Activated T-helper 1 cell treated with Interleukin-2 at 50 U/mL for 16 hours (primary cell): ENCODE measurements at places on chromosomes 5 and 9.

- DNase-seq, result no peak
Measured at GRCh38 chr9:7369384-7369821, 430.2 kb downstream of the DMAC1 start.

- no peak for DNase-seq
Measured at GRCh38 chr9:124340219-124341069, 74.8 kb downstream of the PSMB7 start.

- no peak for DNase-seq
Measured at GRCh38 chr5:172766287-172767108, 4.5 kb downstream of the DUSP1 start.

- DNase-seq, result no peak
Measured at GRCh38 chr9:27471789-27472188, 52.3 kb upstream of the IFNK start.

- DNase-seq, result no peak
Measured at GRCh38 chr5:110258460-110259216, 467.8 kb downstream of the TMEM232 start.

DNA sequence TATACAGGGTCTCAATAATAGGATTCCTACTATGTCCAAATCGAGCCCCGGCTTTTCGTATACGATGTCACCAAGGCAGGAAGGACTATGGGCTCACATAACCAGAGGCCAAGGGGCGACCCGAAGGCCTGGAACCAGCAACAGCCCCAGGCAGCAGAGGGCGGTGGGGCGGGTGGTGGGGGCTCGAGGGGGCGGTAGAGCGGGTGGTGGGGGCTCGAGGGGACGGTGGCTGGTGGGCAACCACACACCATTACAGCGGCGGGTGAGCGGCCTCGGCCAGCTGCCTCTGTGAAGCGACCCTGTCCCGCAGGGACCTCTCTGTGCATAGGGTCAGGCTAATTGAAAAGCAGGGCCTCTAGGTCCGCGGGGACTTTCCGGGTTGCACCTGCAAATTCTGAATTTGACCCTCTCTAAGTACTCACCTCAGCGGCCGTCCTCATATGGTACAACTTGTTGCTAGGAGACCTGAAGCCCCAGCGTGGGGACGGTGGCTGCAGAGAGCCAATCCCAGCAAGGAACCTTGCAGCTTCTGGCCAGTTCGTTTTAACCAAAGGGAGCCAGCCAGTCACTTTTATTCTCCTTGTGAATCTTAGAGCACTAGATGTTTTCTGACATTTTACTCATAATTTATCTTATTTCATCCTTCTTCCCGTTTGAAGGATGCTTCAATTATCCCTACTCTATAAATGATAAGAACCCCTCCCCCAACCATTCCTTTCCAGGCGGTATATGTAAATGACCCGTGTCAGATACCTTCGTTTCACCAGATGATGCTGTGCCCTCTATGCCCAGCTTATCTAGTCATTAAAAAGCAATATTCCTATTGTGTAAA lies at the start of gene NME5:
NME5 (minus strand) TSS at position 480 of the 832 bp plus-strand sequence. CDS start 648 bp downstream, outside the sequence.
- no peak for DNase-seq

- no peak for DNase-seq
Measured at GRCh38 chr5:149195962-149196361, 54.7 kb downstream of the ABLIM3 start.

GRCh38 chr5:101431201-101431600 lies 528.1 kb upstream of the ST8SIA4 start:
- DNase-seq, result no peak

DNA sequence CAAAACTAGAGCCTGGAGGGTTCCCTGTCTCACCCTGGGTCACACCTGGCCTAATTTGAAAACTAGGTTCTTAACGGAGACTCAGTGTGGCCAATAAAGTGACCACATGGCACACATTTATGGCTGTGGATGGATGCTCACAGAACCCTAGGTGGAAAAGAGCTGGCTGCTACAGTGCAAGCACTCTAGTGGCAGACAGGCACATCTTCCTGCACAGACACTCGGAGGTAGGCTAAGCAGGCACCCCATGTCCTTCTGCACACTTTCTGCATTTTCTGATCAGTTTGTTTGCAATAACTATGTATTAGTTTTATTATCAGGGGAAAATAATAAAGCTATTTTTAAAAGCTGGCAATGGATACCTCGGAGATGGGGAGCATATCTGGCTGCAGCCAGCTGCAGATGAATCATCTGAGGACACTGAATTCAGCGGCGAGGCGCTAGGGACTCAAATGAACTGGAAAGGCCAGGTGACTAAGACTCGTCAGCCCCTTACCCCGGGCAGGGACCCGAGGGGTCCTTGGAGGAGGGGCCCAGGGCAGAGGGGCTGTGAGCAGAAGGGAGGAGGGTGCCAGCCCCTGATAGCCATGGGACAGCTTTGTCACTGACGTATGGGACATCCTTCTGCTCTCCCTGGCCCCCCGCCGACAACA lies 96.2 kb downstream of the OLFM1 start:
- no peak for DNase-seq

GRCh38 chr5:149217096-149217802 lies 54.4 kb upstream of the AFAP1L1 start:
- DNase-seq, result no peak

GRCh38 chr5:68385936-68386335 lies 170.4 kb downstream of the PIK3R1 start:
- no peak for DNase-seq

- DNase-seq, result no peak
Measured at GRCh38 chr9:113246928-113247327, 25.6 kb downstream of the SLC31A1 start.

GRCh38 chr9:133979921-133980863 lies 11.9 kb downstream of the VAV2 start:
- DNase-seq, result no peak

DNA sequence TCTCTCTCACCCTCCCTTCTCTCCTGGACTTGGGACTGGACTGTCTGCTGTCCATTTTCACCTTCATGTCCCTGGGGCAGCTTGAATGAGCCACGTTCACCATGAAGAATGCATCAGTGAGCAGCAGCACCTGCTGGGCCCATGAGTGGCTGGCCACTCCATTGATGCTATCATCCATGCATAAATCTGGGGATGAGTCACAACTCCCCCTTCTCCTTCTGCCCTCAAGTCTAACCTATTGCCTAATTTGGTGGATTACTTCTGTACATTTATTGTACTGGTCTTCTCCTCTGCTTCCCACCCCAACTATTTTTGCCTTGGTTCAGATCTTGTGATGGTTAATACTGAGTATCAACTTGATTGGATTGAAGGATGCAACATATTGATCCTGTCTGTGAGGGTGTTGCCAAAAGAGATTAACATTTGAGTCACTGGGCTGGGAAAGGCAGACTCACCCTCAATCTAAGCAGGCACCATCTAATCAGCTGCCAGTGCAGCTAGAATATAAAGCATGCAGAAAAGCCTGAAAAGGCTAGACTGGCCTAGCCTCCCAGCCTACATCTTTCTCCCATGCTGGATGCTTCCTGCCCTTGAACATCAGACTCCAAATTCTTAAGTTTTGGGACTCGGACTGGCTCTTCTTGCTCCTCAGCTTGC lies 46.7 kb downstream of the GDNF start:
- DNase-seq, result no peak

DNA sequence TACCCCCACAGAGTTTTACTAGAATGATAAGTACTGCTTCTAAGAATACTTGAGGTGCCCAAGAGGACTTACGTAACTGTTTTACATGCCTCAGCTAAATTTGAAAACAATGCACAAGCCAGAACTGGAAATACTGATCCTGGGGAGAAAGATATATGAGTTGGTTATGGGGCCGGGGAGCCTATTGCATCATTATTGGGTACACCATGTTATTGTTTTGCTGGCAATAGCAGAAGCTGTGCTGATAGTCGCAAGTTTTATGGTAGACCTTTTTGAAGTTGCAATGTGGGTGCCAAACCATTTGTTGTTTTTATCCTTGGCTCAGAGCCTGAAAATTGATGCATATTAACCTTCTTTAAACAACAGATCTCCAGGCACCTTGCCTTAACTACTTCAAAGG lies 108.4 kb upstream of the DHFR start:
- no peak for DNase-seq

GRCh38 chr9:127463911-127464310 lies 12.6 kb downstream of the LRSAM1 start:
- DNase-seq, result no peak

GRCh38 chr5:122915717-122916461 lies 70.5 kb downstream of the SNX24 start:
- no peak for DNase-seq

DNA sequence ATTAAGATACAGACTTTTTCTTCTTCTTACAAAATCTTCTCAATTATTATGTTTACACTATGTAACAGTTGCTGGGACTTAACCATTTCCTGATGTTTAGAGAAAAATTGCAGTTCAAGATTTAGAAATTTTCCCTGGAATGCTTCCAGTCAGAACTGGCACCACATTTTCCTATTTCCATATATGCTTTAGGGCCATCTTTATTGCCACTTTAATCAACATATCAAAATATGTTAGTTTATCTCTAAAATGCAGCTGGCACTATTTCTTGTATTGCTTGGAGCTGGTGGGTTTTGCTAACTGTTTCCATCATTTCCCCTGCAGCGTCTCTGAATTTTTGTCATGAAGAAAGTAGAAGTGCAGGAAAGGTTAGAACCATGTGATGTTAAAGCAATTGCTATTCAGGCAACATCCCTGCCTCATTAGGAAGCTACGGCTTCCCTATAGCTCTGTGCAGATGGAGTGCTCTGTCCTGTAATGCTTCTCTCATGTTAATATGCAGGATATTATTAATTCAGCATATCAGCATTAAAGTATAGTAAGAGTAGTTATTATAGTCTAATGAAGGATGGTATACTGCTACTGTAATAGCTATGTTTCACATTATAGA lies 269.1 kb downstream of the MTRR start:
- DNase-seq, result no peak

- DNase-seq, result no peak
Measured at GRCh38 chr5:104018299-104018698, 455.7 kb upstream of the NUDT12 start.

DNA sequence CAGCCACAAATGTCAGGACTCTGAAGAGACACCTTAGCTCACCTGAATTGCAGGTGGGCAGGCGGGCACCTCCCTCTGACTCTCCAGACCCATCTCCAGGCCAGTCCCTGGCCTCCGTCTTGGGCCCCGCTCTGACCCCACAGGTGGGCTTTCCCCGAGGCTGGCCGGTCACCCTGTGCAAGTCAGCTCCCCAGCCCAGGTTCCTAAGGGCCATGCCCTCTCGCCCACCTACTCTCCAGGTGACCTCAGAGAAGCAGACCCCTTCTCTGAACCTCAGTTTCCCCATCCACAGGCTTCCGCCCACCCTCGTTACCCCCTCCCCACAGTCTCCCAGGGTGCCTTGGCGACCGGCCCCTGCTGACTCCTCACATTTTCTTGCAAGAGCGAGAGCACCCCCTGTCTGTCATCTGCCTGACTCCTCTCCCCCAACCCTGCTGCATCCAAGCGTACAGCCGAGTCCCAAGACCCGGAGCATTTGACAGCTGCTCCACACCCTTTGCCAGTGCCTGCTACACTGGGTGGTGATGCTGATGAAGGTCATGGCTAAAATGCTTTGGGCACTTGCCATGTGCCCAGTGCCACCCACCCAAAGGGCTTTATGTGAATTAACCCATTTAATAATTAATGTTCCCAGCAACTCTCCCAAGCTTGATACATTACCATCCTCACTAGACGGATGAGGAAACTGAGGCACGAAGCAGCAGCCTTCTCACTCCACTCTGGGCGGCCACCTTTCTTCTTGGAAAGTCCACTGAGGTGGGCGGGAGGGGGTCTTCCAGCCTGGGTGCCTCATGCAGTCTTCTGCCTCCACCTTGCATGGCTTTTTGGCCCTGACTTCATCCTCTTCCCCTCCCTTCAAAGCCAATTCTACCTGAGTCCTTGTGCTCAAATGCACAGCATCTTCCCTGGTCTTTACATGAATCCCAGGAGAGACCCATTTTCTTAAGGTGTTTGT lies 51.1 kb upstream of the ORM1 start:
- DNase-seq, result no peak

DNA sequence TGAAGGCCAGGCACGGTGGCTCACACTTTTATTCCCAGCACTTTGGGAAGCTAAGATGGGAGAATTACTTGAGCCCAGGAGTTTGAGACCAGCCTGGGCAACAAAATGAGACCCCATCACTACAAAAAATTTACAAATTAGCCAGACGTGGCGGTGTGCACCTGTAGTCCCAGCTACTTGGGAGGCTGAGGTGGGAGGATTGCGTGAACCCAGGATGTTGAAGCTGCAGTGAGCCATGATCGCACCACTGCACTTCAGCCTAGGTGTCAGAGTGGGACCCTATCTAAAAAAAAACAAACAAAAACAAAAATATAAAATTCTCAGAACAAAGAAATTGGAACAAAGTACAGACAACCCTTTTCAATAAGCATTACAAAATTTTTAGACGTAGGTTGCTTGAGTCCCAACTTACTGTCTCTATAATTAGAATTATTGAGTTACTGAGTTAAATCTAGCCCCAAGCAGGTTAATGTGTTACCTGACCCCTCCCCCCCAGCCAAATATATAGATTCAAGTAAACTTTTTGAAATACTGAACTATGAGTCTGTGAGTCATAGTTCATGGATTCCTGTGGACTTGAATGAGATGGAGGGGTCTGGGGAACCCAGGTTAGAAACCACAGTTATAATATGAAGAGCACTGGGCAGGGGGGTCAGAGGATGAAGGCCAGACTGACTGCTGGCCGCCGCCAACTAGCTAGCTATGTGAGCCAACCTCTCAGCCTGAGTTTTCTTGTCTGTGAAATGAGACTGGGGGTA lies 173.1 kb downstream of the AOPEP start:
- DNase-seq, result no peak

DNA sequence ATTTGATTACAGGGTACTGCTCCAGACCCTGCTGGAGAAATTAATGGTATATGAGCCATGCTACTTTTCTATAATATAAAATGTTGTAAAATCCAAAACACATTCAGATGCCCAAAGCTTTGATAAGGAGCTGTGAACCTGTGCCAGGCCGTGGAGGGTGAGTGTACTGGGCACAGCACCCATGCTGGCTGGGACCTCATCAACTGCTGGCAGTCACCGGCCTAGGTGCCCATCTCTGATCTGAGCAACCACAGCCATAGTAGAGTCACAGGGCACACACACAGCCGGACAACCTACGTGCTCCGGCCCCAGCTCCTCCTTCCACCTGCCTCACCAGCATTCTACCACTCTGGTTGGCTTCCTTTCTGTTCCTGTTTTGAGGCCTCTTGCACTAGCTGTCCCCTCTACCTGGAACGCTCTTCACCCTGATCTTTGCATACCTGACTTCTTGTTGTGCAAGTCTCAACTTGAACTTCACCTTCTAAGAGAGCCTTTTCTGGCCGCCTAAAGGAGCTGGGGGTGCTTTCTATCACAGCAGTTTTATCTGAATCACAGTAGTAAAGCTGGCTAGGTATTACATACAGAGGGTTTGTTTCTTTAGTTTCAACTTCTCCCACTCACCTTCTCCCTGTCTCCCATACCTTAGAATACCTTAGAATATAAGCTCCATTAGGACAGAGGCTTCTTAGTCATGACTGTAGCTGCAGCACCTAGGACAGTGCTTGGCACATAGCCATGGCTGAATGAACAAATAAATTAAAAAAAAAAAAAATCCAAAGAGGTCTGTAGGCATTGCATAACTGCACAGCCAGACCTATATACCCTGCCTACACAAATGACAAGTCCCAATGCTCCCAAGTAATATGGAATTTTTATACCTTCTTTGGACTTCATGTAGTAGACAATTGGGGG lies 51.7 kb downstream of the MED27 start:
- no peak for DNase-seq
